ENCODE measurements at places on chromosomes 11 and 22. TPM values are rescaled to one million over a fixed set of nuclear protein-coding genes. Genes with fewer than 3 reads are reported as not detected.

The CDC42EP1 gene
- total RNA-seq = 18.1 TPM

The TBX10 gene
- not detected for total RNA-seq

The SCN3B gene
- total RNA-seq = 0.30 TPM

The SBF1 gene
- total RNA-seq = 121 TPM

The BTG4 gene
- not detected for total RNA-seq

The RAD9A gene
- total RNA-seq = 7.4 TPM

The RTN4RL2 gene
- not detected for total RNA-seq

The CSNK2A3 gene
- total RNA-seq = 2.1 TPM

The LMO2 gene
- total RNA-seq = not detected

The OR52E5 gene
- total RNA-seq = not detected

The LDLRAD3 gene
- total RNA-seq = 3.3 TPM

The UBASH3B gene
- 19.0 TPM for total RNA-seq
